Right ventricle myocardium superior (tissue), 1 donor: ENCODE measurements at places on chromosomes 16 and 17.

DNA sequence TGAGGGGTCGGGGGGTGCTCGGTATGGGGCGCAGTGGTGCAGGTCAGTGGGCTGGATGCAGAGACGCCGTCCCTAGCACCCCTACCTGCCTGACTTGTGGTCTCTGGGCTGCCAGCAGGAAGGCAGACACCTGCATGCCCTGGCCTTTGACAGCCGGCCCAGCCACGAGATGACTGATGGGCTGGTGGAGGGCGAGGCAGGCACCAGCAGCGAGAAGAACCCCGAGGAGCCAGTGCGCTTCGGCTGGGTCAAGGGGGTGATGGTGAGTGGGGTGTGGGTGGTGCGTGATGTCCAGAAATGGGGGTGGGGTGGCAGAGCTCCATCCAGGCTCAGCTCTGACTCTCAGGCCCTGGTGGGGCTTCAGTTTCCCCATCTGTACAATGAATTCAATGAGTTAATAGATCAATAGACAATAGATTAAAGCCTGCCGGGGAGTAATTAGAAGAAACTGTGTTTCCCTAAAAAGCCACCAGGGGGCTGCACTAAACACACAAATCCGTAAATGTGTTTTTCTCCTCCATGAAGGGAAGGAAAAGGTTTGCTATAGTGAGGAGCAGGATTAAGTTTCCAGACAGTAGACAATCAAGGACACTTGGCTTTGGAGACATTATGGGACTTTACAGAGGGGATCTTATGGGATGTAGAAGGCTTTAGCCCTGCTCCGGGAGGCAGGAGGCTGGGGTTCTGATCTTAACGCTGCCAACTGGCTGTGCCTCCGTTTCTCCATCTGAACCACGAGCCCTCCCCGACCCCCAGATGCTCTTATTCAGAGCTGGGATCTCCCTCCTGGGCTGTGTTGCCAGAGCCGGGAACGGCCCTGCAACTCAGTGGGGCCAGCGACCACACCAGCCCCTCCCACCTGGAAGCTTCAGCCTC is 2.2 kb downstream of the SLC12A3 start:
- DNase-seq = no peak

DNA sequence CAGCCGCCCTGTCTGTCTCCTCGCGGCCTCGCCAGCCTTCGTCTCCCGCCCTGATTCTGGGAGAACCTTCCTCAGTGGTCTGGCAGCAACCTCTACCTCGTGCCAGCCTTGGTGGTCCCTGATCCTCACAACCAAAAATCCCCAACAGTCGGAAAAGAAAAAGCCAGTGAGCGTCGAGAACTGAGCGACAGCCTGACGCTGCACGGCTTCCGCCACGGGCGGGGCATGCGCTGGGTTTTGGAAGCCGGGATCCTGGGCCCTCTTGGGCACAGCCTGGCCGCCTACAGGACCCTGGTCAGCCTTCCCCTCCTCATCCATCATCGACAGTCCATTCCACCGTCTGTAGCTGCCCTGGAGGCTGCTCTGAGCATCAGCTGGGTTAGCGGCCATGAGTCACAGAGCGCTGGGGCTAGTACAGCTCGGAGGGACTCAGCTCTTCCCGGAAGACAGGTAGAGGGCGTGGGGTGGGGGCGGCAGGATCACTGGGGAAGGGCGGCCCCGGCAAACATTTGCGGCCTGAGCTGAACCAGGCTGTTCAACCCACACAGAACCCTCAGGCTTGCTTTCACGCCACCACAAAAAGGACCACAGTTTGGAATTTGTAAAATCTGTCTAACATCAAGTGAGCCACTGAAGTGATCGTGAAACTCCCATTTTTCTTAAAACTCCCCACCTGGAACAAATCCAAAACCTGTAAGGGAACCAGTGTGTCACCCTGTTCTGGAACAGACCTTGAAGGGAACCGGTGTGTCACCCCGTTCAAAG is 55.4 kb upstream of the DOC2B start:
- peak; percentile 14 for DNase-seq

DNA sequence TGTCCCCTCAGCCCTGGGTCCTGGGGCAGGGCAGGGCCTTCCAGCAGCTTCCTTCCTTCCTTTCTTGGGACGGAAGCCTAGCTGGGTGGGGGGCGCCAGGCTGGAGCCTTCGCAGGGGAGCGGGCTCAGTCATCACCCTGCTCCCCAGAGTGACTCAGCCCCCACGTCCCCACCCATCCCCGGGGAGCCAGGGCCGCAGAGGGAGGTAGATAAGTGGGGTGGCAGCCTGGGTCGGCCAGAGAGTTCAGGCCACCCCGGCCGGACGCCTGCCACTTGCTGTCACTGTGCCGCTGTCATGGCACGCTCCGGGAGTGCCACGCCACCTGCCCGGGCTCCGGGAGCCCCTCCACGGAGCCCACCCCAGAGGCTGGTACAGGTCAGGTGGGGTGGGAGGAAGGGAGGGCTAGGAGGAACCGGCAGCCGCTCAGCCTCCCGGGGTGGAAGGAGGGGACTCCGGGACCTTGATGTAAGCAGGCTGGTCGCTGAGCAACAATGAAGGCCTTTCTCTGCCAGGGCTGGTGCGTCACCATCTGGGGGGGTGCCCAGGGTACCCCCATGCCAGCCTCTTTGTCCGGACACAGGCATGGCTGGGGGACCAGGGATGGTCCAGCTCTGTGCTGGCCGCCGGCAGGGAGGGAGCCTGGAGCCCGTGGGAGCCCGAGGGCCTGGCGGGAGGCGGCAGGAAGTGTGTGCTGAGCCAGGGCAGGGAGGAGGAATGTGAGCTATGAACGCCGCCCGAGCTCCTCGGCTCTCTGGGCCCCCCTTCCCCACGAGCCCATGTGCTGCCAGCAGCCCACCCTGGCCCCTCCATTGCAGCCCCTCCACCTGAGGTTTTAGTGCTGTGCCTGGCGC is 6.6 kb downstream of the NHERF2 start:
- DNase-seq = peak; percentile 79

DNA sequence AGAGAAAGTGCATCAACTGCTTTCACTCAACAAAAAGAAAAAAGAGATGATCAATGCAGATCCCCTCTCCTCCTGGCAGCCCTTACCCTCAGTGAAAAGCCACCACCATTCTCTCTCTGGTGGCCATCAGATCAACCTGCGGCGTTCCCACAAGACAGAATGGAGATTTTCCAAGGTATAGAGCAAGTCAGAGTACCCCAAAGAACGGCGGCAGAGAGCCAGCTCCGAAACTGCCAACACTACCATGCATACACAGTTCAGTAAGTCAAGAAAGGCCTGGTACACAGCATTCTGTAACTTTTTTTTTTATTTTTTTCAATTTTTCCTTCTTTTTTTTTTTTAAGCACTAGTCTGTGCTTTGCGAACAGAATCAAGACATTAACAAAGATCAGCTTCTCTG is 30.6 kb downstream of the STH start:
- no peak for DNase-seq

GRCh38 chr17:79027925-79028491 is 4.0 kb downstream of the C1QTNF1 start:
- no peak for DNase-seq

- DNase-seq = no peak
Measured at GRCh38 chr16:20363191-20363590, 10.7 kb upstream of the UMOD start.

- peak; percentile 30 for DNase-seq
Measured at GRCh38 chr17:968812-969730, 10.5 kb downstream of the NXN start.

GRCh38 chr16:88813269-88814143 is 1.8 kb upstream of the APRT start:
- no peak for DNase-seq

DNA sequence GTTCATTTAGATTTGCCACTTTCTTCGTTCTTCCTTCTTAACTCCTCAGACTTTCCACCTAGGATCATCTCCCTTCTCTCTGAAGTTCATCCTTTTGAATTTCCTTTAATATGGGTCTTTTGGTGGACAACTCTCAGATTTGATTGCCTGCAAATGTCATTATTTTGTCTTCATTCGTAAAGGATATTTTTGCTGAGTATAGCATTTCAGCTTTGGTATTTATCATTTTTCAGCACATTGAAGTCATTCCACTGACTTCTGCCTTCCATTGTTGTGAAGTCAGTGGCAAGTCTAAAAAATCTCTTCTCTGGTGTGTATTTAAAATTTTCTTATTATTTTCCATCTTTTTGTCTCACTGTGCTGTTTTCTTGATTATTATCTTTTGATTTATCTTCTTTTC is 45.4 kb downstream of the GAN start:
- DNase-seq = no peak

DNA sequence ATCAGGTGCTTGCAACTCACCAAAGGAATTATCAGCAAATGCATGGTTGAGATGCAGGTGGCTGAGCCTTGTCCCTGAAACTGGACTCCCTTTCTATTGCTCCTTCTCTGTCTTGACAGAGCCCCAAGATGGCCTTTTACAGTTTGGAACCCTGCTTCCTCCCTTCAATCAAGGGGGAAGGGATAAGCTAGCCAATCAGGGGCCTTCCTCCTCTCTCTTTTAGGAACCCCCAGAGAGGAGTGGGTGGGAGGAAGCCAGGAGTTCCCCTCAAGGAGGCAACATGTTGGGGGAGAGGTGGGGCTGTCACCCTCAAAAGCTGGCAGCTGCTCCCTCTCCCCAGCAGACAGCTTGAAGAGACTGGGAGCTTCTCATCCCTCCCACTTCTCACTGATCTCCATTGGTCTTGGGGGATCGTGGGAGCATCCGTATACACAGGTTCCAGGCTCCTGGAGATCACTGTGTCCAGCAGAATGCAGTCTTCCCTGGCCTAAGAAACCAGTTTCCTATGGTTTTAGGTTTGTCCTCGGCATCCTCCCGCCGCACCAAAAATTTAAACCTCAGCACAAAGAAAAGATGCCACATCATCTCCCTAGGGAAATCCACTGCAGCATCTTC is 7.2 kb downstream of the RASL10B start:
- no peak for DNase-seq

- no peak for DNase-seq
Measured at GRCh38 chr17:39450051-39450450, 1.0 kb downstream of the MED1 start.

- DNase-seq = no peak
Measured at GRCh38 chr17:63960006-63960405, 12.7 kb downstream of the SCN4A start.

DNA sequence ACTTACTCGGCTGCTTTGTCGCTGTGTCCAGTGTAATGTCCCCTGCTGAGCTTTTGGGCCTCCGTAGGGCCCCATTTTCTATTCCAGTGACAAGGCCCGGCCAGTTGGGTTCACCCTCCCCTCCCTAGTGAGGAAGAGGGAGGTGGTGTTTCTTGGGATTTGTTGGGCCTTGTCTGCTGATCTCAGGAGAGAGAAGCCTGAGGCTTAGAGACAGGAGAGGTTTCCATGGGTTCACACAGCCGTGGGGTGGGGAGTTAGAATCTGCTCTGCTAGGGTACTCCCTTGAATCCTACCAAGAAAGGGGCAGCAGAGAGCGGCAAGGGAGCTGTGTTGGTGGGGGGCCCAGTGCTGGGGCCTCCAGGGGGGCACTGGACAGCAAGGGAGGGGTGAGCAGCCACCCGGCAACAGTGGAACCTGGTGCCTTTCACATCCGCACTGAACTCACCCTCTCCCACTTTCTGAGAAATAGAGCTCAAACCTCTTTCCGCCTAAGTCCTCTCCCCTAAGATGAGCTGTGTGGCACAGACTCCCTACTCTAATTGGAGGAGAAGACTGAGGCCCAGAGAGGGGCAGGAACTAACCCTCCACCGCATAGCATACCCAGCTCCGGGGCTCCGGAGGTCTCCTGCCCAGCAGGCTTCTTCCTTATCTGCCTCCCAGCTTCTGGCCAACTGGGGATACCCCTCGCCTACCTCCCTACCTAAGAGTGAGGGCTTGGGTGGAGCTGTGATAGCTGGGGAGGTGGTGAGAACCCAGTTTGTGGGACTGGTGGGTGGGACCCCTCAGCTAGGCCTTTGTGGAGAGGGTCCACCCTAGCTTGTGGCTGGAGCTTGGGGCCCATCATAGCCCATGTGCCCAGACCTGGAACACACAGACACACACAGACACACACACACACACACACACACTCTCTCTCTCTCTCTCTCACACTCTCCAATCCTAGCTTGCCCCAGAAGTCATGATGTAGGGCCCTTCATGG is 6.8 kb downstream of the TBKBP1 start:
- peak; percentile 30 for DNase-seq

DNA sequence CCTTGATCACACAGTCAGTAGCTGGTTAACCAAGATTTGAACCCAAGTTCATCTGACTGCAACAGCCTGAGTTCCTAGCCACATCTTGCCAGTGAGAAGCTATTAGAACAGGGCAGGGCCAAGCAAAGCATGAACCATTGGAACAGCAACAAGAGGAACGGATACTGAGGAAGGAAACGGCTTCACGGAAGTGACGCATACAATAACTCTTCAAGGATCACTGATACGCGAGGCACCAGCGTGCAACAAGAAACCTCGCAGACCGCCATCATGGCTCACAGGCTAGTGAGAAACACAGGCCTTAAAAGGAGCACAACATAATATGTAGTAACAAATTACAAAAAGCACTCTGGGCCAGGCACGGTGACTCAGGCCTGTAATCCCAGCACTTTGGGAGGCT is 114.9 kb downstream of the CDYL2 start:
- DNase-seq = no peak

DNA sequence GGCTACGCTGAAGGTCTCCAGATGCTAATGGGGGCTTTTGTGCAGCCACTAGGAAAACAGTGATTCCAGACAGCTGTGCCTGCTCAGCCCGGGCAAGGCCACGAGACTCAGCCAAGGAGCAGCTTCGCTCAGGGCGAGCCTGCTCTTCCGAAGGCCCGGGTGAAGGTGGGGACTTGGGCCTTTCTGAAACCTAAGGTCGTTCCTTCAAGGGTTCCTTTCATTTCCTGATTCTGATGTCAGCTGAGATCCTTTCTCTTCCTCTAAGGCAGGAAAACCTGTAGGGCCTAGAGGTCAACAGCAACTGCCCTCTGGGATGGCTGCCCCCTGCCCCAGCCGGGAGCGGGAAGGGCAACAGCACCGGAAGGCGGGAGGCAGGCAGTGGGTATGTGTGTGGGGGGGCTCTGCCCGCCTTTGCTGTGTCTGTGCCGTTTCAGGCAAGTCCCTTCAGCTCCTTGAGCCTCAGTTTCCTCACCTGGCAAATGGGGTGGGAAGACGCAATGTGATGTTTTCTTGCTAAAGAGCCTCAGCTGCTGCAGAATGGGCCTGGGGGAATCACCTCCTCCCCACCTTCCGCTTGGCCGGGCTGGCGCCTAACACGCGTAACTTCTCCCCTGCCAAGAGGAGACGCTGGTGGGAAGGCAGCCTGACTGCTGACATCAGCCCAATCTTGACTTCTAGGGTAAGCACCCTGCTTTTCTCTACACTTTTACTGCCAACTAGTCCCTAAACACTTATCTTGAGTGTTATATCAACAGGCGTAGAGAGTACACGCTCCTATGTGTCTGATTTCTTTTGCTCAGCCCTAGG is 32.8 kb downstream of the IRF8 start:
- no peak for DNase-seq
